ENCODE measurements at places on chromosomes 2 and 18. TPM values are rescaled to one million over a fixed set of nuclear protein-coding genes. Genes with fewer than 3 reads are reported as not detected.

DNA sequence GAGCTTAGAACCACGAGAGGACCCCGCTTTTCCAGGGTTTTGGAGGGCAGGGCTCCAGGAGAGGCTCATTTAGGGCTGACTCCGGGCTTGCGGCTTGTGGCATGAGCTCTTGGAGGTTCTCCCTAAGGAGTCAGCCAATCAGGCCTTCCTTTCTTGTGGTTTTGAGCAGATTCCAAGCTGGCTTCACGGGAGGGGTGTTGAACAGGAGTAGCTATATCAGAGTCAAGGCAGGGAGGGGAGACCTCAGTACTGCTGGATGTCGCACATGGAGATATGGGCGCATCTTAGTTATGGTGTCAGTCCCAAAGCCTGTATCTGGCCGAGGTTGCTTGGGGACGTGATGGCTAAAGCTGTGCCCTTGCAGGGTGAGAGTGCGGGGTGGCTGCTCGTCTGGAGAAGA, 98.6 kb downstream of the AGAP1 start:
- DNase-seq = no peak
- no peak overlapping the region for H3K27ac ChIP-seq
- no peaks in the 10 kb centered on the region for H3K36me3 ChIP-seq
- no peaks in the 10 kb centered on the region for H3K27me3 ChIP-seq
- no peak overlapping the region for H3K4me3 ChIP-seq

GRCh38 chr2:133393895-133394294, 174.4 kb downstream of the NCKAP5 start:
- no peak for DNase-seq
- no peak overlapping the region for H3K4me3 ChIP-seq
- no peaks in the 10 kb centered on the region for H3K4me1 ChIP-seq
- H3K36me3 ChIP-seq = no peaks in the 10 kb centered on the region
- no peaks in the 10 kb centered on the region for H3K27me3 ChIP-seq

- H3K27me3 ChIP-seq = no peaks in the 10 kb centered on the region
- H3K36me3 ChIP-seq = no peaks in the 10 kb centered on the region
These were observed 14.6 kb upstream of the MBOAT2 start for GRCh38 chr2:9018109-9018508.

RAB6D gene
- not detected for total RNA-seq

VIT gene
- 7.9 TPM for total RNA-seq
